Fibroblast of skin of left quadriceps (primary cell): ENCODE measurements at places on chromosomes 7 and 10.

DNA sequence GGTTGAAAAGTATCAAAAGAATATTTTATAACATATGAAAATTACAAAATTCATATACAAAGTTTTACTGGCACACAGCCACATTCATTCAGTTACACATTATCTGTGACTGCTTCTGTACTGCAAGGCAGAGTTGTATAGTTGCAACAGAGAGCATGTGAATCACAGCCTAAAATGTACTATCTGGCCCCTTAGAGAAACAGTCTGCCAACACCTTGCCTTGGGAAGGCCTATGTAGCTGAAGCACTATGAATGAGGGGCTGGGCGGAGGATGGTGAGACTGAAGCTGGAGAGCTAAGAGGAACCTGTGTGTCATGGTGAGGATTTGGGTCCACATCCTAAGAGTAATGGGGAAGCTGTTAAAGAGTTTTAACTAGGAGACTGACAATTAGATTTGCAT is 35.7 kb downstream of the PDZD8 start:
- DNase-seq = no peak

- DNase-seq = no peak
Observed at GRCh38 chr10:58137813-58138212, 129.9 kb downstream of the IPMK start.

GRCh38 chr10:7763929-7764328 is 23.9 kb downstream of the KIN start:
- no peak for DNase-seq

DNA sequence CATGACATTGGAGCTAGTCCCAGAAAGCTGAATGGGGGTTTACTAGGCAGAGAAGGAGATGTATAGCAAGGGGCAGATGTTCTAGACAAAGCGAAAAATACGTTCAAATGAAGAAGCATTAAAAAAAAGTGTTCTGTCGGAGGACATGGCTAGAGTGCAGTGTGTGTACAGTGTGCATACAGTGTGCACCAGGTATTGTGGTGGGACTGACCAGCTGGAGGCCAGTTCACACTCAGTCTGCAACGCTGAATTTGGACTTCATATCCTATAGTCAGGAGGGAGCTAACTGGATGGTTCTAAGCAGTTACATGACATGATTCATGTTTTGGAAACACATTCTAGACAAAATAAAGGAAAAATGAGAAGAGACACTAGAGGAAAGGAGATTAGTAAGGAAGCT is 8.8 kb downstream of the BBIP1 start:
- no peak for DNase-seq

DNA sequence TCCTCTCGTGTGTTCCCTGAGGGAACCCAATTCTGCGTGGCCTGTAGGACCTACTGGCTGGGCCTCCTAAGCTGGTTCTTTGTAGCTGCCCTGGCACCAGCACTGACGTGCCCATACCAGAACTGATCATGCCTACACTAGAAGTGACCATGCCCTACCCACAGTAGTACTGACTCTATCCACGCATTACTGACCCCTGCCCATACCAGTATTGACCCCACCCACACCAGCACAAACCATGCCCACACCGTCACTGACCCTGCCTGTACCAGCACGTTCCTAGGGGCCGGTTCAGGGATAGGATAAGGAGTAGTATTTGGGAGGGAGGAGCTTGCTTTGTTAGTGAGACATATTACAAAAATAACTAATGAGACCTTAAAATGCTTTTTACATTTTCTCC is 88.0 kb downstream of the DOCK1 start:
- DNase-seq = no peak

DNA sequence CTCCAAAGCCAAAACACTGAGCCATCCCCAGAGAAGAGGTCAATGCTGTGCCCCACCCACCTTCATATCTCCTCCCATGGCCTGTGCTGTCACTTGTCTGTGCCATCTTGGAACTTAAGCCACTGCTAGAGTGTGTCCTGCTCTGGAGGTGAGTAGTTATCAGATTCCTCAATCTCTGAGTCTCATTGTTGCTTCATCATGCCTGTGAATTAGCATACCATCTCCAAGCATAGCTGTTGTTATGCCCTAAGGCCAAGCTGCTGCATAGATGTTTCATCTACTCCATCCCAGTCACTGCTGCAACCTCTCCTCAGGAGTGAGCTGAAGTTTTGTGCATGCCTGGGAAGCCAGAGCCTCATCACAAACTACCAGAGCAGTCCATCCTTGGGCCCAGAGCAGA is 349.0 kb downstream of the ZWINT start:
- DNase-seq = no peak

DNA sequence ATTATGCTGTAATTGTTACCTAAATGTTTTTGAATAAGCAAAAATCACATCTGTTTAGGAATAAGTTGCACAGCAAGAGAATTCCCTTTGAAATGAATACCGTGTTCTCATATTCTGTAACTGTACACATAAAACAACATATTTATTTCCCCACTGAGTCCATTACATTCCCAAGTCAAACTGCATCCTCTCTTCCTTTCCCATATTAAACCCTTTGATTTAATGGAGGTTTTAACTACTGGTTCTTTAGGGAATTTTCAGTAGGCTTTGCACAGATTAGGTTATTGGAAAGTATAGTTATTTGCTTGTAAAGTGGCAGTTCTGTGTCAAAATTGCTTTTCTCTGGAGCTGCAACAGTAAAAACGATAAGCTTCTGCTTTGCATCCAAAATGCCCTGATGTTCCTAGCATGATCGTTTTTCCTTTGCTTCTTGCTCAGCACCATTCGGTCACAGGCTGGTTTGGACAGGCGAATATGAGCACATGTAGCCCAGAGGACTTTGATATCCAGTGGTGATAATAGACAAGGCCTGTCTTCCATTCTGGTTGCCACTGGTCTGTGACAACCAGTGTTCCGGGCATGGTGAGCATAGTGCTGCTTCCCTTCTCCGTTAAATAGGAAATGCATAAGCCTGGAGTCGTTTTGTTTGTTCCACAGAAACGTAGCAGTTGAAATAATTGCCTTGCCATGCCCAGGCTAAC is 696.1 kb downstream of the AUTS2 start:
- no peak for DNase-seq

- DNase-seq = no peak
Observed at GRCh38 chr7:79608005-79608404, 154.5 kb upstream of the MAGI2 start.

GRCh38 chr10:109928475-109928891 is 5.2 kb upstream of the XPNPEP1 start:
- no peak for DNase-seq

DNA sequence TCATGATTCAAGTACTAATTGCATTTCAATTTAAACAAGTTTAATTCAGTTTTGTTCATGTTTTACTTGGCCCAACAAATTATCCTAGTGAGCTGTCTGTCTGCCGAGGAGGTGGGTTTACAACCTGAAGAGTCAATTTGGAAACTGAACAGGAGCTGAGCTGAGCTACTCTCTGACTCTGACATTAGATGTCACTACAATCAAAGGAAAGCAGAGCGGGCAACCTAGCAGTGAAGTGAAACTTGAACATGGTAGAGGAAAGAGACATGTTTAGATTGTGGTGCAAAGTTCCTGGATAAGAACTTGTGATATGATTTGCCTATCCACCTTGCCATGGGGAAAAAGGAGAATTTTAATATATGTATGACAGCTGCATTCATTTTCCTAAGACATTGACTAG is 9.6 kb upstream of the AGR3 start:
- no peak for DNase-seq

GRCh38 chr10:106515206-106515790 is 649.2 kb downstream of the SORCS1 start:
- DNase-seq = no peak

DNA sequence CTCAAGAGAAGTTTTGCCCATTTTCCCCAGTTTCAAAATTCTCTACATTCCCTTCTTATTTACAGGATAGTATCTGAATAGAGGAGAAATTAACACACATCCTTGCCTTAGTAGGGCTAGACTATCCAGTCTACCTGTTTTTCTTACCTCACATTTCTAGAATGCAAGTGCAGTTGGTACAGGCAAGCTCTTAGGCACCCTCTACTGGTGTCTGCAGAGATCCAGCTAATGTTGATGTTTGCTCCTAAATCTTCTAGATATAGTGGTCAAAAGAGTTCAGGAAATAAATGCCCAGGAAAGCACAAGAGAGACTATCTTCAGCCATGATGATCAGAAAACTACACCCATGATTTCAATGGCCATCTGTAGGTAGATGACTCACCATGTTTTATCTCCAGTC is 205.3 kb downstream of the HTR7 start:
- DNase-seq = no peak

DNA sequence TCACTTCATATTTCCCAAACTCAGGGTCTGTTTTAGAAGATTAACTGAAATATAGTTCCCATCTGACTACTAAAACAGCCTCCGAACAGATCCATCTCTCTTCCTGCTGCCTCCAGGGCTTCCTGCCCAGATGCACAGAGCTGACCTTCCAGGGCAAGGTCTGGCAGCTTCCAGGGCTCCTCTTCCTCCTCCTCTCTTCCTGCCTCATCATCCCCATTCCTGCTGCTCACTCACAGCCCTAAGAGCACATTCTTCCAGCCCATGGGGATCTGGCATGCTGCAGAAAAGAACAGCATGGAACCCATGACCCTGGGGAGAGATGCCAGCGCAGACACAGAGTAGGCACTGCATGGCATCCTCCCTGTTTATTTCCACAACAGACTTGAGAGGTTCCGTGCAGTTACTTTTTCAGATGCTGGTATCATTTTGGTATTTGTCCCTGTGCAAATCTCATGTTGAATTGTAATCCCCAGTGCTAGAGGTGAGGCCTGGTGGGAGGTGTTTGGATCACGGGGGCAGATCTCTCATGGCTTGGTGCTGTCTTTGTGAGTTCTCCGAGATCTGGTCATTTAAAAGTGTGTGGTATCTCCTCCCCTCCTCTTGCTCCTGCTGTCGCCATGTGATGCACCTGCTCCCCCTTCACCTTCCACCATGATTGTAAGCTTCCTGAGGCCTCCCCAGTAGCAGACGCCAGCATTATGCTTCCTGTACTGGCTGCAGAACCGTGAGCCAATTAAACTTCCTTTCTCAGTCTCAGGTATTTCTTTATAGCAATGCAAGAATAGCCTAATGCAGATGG is 4.4 kb downstream of the PKD1L1 start:
- no peak for DNase-seq

DNA sequence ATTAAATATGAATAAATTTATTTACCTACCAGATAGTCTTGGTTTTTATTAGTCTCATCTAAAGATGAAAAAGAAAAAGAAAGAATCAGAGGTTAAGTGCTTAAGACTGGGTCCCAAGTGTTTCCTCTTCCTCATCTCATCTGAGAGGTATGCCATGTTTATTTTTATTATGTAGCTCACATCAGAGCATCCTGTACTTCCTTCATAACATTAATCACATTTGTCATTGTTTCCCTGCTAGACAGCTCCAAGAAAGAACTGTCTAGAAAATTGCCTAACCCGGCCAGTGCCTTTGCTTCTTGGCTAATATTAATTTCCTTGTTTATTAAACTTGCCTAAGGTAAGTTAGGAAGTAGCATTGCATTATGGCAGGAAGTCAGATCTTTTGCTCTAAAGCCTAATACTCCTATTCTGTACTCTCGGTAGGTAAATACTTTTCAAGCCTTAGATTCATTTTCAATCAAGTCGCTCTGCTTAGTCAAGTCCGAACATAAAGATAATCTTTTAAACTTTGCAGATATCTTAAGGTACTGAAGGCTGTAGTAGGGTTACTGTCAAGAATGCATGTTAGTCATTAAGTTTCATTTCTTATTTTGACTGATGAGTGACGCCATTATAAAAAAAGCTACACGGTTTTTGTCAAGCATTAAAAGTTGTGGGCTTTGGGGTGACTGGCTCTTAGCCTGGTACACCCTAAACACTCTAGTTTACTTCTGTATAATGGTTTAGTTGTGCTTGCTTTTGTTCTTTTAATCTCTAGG is 47.4 kb downstream of the ZMYND11 start:
- no peak for DNase-seq

- DNase-seq = no peak
Observed at GRCh38 chr7:30462179-30462578, 16.4 kb downstream of the NOD1 start.
